ENCODE measurements at places on chromosomes 4 and X.

- no peak for DNase-seq
Measured at GRCh38 chr4:64503416-64503815, 94.2 kb upstream of the TECRL start.

- DNase-seq, result no peak
Measured at GRCh38 chr4:101885574-101885973, 95.0 kb downstream of the BANK1 start.

DNA sequence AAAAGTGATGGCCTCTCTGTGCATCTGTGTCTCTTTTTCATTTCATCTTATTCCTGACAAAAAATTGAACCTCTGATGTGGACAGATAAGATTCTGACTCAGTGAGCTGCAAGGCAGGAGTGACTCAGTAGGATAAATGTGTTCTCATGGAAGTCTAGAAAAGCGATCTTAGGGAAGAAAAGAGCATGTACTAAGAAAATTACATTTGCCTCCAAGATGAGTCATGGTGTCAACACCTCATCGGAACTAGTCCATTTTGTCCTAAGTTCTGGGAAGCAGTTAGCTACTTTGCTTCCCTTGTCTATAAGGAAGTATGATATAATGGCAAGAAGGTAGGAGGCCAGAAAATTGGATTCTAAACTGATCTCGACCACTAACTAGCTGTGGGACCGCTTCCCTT lies 83.5 kb upstream of the AFF2 start:
- DNase-seq, result no peak

DNA sequence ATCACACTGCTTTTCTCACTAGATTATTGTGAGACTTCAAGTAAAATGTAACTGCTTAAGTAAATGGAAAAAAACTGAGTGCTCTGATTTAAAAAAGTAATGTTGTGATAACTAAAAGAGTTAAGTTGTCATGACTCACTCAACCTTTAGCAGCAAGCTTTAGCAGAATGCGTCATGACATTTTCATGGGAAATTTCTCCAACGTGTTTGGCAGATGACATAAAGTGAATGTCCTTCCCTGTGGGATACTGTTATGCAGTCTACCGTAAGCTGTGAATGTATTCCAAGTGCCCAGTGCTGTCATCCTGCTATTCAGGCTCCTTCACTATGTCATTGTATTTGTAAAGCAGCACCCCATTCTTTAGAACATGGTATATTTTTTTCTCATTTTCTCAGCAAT lies 136.2 kb downstream of the CPXCR1 start:
- DNase-seq, result no peak

DNA sequence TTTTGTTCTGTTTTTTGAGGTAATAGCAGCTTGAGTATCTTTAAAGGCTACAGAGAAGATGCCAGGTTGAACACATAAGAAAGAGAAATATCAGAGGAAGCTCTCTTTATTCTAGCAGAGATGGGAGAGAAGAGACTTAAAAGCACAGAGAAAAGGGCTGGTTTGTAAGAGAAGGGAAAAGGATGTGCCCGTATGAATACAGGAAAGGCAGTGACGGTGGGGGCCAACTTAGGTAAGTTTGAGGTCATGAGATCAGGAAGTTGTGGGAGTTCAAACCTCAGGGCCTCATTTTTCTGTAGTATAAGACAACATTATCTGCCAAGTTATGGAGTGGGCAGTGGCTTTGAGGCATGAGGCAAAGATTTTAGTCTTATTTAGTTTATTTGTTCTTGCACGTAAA lies 121.3 kb upstream of the S100G start:
- no peak for DNase-seq

GRCh38 chr4:177446586-177446985 lies 4.3 kb upstream of the AGA start:
- DNase-seq, result no peak

GRCh38 chrX:19256986-19257385 lies 86.7 kb upstream of the PDHA1 start:
- no peak for DNase-seq

DNA sequence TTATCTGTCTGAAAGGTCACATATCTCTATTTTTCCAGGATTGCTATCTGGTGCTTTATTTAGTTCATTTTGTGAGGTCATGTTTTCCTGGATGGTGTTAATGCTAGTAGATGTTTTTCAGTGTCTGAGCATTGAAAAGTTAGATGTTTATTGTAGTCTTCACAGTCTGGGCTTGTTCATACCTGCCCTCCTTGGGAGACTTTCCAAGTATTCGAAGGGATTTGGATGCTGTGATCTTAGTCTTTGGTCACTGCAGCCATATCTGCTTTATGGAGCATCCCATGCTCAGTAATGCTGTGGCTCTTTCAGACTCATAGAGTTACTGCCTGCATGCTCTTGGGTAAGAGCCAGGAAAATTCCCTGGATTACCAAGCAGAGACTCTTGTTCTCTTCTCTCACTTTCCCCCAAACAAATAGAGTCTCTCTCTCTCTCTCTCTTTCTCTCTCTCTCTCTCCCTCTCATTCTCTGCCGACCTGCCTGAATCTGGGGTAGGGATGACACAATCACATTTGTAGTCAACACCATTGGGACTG lies 130.0 kb downstream of the AR start:
- DNase-seq, result no peak

DNA sequence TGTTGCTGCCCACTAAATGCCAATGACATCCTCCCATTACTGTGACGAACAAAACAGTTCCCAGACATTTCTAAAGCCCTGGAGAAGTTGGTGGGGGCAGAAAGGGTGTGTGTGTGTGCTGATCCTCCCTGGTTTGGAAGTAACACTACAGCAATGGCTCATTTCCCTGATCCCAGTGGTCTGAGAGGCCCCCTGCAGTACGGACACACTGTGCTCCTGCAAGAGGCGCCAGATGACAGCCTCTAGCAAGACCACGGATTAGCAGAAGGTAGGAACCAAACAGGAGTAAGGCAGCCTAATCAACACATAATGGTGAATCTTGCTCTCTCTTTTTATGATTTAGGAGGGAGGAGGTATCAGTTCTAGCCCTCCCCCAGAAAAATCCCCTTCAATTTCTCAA lies 49.6 kb downstream of the CHRDL1 start:
- DNase-seq, result no peak

GRCh38 chrX:42247241-42247640 lies 323.9 kb upstream of the CASK start:
- DNase-seq, result no peak

DNA sequence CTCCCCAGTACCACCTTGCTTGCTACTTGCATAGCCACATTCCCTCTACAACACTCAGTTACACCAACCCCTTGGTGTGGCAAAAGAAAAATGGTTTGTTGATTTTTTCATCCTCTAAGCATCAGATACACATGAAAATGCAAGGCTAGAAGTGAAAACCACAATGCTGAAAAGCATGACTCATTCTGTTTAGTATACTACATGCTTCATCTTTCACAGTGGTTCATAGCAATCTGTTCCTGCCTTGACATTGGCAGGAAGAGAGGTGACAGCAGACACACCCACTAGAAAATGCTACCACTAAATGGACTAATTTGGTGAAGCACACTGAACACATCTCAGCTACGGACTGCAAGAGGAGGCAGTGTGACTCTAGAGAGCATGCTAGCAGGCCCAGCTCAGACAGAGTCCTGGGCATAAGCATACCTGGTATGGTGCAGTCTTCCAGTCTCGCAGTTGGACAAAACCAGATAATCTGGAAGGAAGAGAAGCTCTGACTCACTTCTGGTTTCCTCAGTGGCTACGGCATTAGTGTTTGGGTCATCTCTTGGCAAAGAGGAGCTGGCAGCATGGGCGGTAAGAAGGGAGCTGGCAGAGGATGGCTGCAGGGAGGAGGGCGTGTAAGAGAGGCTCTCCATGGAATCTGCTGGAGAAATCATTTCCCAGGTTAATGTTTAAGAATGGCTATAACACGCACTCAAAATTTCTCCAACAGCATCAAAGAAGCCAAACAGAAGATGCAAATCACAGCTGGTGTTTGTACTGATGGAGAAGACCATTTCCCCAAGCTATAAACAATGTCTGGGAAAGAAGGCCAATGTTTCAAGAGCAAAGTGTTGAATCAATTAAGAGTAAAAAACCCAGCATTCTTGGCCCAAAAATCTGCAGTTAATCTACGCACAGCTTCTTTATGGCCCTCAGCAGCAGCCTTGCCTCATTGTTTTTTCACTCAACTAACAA lies 37.8 kb downstream of the GAB3 start:
- no peak for DNase-seq

DNA sequence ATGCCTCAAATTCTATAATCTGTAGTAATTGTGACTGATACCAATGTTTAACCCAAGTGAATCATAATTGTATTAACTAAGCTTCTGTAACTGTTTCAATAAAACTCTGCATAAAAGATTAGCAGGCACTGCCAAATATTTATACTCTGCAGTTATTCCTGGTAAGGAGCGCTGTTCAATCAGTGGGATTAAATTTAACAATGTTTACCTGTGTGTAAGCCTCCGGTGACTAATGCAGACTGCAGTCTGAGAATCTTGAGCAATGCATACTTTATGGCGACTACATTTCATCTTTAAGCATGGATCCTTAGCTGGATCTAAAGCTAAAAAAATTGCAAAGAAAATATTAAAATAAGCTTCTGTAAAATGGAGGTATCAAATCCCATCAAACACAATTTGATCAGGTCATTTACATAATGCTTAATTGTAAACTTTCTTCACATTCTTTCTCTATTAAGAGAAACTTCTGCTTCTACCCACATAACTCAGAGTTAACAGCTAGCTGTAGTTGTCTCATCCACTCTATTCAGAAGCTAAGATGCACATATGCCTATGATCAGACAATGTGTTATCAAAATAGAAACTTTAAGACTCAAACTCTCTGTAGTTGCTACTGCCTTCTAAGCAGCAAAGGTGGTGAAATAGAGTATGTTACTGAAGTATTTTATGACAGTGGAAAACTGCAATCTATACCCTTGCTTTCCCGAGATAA lies 234.0 kb downstream of the SPOCK3 start:
- DNase-seq, result no peak

GRCh38 chrX:119009071-119009470 lies 34.7 kb downstream of the LONRF3 start:
- DNase-seq, result no peak

DNA sequence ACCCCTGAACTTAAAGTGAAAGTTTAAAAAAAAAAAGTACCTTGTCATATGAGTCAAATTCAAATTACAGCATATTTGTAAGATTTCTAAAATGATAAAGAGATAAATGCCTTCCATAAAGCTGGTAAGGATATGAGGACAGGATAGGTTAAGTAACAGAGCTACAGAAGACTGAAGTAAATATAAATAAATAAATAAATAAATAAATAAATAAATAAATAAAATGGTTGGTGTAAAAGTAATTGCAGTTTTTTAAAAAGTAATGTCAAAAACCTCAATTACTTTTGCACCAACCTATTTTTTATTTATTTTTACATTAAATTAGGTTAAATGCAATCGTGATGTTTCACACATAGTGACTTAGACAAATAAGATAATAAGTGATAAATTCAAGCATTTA lies 62.2 kb downstream of the UGT2A2 start:
- no peak for DNase-seq

- DNase-seq, result no peak
Measured at GRCh38 chrX:140022482-140022881, 57.2 kb upstream of the CXorf66 start.

GRCh38 chrX:118347131-118347530 lies 1.2 kb downstream of the WDR44 start:
- DNase-seq, result no peak

GRCh38 chr4:115763051-115763450 lies 649.6 kb upstream of the NDST4 start:
- no peak for DNase-seq

- DNase-seq, result no peak
Measured at GRCh38 chr4:114386637-114387233, 211.9 kb upstream of the UGT8 start.

DNA sequence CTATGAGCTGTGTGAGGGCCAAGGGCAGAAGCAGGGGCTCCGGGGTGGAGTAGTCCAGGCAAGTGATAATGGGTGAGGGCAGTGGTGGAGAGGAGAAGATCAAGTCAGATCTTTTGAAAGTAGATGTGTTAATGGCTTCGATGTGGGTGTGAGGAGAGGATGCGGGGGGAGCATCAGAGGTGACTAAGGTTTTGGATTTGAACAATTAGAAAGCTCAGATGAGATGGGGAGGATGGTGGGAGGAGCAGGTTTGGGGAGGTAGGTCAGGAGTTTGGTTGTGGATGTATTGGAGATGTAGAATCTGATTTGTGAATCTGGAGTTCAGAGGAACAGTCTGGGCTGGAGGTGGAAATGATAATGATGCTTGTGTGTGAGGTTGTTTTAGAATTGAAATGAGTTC lies 4.6 kb downstream of the FTSJ1 start:
- no peak for DNase-seq

DNA sequence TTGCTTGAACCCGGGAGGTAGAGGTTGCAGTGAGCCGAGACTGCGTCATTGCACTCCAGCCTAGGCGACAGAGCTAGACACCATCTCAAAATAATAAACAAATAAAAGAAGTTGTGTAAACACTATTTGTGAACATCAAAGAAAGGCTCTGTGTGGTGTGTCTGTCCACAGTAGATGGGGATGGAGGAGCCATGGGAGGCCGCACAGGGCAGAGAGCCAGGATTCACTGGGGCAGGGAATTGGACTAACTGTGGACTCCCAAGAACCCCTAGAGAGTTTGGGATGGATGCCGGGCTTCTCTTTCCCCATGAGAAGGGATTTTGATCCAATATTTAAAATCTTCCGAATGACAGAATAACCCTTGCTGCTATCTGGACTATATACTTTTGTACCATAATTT lies 26.5 kb downstream of the TBC1D1 start:
- DNase-seq, result no peak

DNA sequence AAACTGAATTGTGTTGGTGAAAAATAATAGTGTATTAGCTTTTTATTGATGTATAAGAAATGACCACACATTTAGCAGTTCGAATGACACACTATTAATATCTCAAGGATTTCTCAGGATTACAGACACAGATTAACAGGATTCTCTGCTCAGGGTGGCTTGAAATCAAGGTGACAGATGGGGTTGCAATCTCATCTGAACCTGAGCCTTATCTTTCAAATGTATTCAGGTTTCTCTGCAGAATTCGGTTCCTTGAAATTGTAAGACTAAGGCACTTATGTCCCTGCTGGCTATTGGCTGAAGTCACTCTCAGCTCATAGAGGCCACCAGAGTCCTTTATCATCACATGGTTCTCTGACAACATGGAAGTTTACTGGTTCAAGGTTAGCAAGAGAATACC lies 1780.1 kb downstream of the ARAP2 start:
- no peak for DNase-seq

- DNase-seq, result no peak
Measured at GRCh38 chrX:44223150-44223549, 120.3 kb downstream of the EFHC2 start.

DNA sequence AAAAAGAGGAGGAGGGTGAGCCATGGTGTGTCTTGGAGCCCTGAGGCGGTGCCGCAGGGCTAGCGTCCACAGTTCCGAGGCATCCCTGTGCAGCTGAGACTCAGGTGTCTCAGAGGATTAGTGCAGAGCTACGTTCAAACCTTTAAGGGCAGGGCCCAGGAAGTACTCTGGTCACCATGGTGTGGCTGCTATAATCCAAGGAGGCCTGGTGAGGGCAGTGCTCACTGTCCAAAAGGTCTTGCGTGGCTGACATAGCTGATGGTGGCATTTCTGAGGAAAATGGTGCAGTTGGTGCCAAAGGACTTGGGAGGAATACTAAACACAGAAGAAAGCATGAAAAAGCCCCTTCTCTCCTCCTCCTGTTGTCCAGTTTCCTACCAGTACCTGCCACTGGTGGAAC lies 146.9 kb downstream of the DCHS2 start:
- DNase-seq, result no peak

Data from stimulated activated CD8-positive, alpha-beta memory T cell treated with anti-CD3 and anti-CD28 coated beads, Interleukin-7, amount 100 ng/mL, for 1 hour (primary cell).